ENCODE measurements at places on chromosomes 4 and X. TPM values are rescaled to one million over a fixed set of nuclear protein-coding genes. Genes with fewer than 3 reads are reported as not detected.

The KCND1 gene
- 1.9 TPM for total RNA-seq

GRCh38 chr4:150167054-150167453 lies 88.8 kb downstream of the DCLK2 start:
- H3K4me3 ChIP-seq, result no peak overlapping the region
- no peaks in the 10 kb centered on the region for H3K4me1 ChIP-seq
- no peaks in the 10 kb centered on the region for H3K27me3 ChIP-seq
- H3K27ac ChIP-seq, result no peak overlapping the region
- no peak for DNase-seq
- H3K36me3 ChIP-seq, result no peaks in the 10 kb centered on the region

The SNX25 gene
- 24.5 TPM for total RNA-seq

The CITED1 gene
- total RNA-seq, result not detected

DNA sequence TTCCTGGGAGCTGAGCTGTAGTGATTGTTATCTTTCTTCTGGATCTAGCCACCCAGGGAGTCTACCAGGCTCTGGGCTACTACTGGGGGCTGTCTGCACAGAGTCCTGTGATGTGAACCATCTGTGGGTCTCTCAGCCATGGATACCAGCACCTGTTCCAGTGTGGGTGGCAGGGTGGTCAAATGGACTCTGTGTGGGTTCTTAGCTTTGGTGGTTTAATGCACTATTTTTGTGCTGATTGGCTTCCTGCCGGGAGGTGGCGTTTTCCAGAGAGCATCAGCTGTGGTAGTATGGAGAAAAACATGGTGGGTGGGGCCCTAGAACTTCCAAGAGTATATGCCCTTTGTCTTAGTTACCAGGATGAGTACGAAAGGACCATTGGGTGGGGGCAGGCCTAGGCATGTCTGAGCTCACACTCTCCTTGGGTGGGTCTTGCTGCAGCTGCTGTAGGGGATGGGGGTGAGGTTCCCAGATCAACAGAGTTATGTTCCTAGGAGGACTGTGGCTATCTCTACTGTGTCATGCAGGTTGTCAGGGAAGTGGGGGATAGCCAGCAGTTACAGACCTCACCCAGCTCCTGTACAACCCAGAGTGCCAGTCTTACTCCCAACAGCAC lies 264.8 kb upstream of the LDB2 start:
- no peaks in the 10 kb centered on the region for H3K27me3 ChIP-seq
- no peaks in the 10 kb centered on the region for H3K4me1 ChIP-seq
- H3K27ac ChIP-seq, result no peak overlapping the region
- no peak for DNase-seq

The MAGEA8 gene
- not detected for total RNA-seq

DNA sequence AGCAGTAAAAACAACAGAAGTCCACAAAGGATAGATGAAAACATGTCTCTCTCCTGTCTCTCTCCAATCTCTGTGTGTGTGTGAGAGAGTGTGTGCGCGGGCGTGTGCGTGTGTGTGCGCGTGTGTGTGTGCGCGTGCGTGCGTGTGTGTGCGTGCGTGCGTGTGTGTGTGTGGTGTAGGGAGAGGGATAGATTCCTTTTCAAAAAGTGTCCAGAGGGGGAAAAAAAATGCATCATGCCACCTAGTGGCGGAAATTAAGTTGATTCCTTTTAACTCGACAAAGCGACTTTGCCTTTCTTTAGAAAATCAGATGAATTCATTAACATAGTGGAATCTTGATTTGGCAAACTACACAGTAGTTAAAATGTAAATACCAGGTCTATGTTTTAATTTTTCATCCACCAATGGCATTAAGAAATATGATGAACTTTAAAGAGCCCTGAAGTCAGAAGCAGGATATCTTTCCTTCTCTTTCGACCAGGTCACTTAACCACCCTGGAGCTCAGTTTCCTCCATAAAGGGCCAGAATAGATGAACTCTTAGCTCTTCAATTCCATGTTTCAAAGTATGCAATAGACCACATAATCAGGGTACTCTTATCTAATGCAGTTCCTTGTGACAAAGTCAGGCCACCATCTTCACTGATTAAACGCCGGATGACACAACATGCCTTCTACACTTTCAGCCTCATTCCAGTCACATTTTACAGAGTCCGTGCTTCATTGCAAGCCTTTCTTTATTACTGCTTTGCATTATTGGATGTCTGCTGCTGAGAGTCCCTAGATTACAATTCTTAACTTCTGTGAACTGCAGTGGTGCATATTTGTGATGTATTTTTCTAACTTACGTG lies 162.8 kb downstream of the FBXO8 start:
- no peak overlapping the region for H3K27ac ChIP-seq
- no peak overlapping the region for H3K4me3 ChIP-seq
- peak; percentile 4 for DNase-seq
- peaks cover 6% of the 10 kb centered on the region for H3K27me3 ChIP-seq
- H3K36me3 ChIP-seq, result no peaks in the 10 kb centered on the region
- no peaks in the 10 kb centered on the region for H3K4me1 ChIP-seq
